NCI-H2081 treated with DMSO at 0.1 percent for 48 hours (cell line): ENCODE measurements at places on chromosomes 7 and 10.

DNA sequence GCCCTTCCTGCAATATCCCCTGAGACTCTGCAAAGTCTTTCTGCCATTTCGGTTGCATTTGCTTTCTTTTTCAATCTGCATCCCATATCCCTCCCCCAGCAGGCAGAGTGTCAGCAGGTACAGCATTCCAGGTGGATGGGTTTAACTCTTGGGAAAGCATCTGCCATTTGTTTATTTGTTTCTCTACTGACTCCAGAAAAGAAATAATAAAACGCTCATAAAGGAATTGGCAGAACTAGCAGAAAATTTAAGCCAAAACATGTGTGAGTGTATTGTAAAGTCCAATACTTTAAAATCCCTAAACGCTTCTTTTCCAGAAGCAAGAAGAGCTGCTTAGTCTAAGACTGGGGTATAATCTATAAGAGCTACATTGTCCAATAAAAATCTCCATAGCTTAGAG, 393.8 kb downstream of the TNS3 start:
- DNase-seq = no peak

DNA sequence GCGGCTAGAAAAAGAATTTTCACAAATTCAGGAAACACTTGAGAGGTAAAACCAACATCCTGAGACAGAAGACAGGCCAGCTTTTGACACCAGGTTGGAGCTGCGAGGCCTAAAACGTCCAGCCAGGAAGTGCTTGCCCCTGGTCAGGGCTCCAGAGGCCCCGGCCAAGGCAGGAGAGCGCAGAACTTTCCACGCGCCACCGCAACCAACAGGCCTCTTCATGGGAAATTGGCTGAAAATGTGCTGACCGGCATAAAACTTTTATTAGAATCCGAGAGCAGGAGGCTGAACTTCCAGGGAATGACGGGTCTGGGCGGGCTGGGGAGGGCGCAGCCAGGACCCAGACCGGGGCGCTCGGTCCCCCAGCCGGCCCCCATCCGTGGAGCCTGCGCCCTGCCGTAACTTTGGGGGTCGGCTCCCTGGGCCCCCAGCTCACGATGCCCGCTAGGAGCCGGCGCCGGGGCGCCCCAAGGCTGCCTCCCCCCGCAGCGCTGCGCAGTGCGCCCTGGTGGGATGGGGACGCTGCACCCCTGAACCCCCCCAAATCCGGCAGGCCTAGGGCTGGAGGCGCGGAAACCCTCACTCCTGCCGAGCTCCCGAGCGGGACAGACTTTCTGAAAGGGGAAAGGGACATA, 414.0 kb upstream of the MKI67 start:
- no peak for DNase-seq

GRCh38 chr10:7233259-7233991, 177.4 kb downstream of the SFMBT2 start:
- no peak for DNase-seq

DNA sequence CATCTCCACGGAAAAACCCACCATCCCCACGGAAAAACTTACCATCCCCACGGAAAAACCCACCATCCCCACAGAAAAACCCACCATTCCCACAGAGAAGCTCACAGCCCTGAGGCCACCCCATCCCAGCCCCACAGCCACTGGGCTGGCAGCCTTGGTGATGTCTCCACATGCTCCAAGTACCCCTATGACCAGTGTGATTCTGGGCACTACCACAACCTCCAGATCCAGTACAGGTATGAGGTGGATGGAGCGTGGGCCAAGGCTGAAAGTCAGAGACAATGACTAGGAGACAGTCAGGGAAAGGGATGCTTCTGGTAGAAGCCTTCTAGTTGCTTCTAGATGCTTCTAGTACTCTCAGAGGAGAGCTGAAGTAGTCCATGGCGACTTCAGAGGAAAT, 19.6 kb downstream of the ZAN start:
- no peak for DNase-seq

DNA sequence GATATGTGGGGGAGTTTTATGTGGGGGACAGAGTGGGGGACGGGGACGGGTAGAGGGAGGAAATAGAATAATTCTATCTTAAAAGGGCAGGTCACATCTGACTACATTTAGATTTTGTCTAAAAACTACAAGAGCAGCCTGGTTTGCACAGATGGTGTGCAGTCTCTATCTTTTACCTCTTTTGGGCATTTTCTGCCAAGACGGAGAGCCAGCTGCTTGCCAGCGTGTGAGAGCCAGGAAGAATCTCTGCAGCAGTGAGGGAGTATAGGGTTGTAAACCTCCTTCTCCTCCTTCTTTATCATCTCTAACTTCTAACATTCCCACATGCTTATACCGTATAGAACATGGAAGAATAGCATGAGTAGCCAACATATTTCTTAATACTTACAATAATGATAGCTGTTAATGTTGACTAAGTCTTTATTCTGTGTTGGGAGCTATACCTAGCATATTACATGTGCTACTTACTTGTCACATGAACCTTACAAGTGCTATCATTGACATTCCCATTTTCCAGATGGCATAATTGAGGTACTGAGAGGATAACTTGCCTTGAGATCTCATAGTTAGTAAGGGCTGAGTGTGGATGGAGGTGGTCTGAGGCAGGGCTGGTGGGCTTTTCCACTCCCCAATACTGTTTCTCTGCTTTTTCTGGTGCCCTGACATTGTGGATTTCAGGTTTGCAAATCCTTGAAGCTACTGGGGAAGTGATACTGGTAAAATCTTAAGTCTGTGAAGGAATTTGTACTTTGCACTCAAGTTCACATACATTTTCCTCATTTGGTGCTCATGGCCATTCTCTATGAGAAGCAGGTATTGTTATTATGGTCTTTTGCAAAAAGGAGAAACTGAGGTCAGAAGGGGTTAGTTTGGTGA, 1.1 kb downstream of the ENTPD1 start:
- DNase-seq = no peak

GRCh38 chr7:106858618-106859532, 6.2 kb upstream of the PIK3CG start:
- DNase-seq = no peak

DNA sequence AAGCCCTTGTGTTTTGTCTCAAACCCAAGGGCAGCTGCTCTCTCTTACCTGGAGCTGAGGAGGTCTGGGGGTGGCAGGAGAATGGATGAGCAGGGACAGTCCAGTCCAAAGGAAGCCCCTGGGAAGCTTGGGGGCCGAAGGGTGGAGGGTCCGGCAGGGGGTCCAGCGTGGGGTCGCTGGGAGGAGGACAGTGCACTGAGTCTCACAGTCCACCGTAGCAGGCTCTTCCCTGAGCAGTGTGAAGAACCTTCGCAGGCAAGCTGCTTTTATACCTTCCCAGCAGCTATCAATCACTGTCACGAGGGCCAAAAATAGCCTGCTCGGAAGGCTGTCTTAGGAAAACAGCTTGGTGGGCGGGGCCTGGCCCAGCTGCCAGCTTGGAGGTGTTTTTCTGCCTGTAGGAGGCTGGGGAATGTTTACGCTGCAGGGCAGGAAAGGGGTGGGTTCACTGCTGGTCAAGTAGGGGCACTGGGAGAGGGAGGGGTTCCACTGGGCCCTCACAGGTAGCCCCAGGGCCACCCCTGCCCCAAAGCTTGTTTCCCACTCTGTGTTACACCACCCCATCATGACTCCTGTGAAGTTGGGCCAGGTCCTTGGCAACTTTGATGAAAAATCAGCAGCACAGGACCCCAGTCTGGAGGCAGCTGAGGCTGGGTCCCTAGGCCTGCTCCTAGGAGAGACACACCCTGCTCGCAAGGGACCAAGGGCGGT, at the start of gene DEPP1:
DEPP1 (minus strand) TSS at position 240 of the 711 bp plus-strand sequence. CDS start 779 bp downstream, outside the sequence.
- DNase-seq = no peak

- DNase-seq = no peak
Measured at GRCh38 chr10:46106410-46107255, 60.6 kb upstream of the MSMB start.

GRCh38 chr7:143181349-143181748, 1.9 kb upstream of the TAS2R39 start:
- DNase-seq = no peak

GRCh38 chr10:90304533-90304932, 553.3 kb downstream of the HTR7 start:
- DNase-seq = no peak

DNA sequence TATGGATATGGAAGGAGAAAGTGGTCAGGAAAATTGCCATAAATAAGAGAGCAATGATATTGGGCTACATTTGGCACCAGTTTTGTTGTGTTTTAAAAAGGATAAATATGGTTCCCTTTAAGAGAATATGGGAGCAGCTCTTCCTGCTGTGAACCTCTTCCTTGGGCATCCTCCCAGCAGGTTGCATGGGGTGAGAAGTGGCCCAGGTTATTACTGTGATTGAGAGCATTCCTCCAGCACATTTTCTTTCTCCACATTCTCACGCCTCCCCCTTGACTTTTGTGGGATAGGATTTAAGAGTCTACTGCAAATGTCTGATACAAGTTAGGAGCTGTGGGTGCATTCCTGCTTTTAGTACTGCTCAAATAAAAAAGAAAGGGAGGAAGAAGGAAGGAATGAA, 214.8 kb downstream of the POU6F2 start:
- DNase-seq = no peak

DNA sequence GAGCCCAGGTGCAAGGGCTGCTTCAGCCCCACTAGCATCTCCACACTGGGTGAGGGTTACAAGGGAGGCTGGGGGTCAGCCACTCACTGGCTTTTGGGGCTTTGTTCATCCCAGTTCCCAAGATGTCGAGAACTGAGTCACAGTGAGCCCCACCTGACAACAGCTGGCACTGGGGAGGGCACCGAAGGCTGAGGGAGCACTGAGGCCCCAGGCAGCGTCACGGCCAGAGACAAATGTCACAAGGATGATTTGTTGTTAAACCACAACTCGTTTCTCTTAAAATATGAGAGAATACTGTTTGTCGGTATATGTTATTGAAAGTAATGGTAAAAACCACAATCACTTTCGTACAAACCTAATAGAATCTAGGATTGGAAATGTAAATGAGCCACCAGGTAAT, 219.9 kb downstream of the CELF2 start:
- no peak for DNase-seq

DNA sequence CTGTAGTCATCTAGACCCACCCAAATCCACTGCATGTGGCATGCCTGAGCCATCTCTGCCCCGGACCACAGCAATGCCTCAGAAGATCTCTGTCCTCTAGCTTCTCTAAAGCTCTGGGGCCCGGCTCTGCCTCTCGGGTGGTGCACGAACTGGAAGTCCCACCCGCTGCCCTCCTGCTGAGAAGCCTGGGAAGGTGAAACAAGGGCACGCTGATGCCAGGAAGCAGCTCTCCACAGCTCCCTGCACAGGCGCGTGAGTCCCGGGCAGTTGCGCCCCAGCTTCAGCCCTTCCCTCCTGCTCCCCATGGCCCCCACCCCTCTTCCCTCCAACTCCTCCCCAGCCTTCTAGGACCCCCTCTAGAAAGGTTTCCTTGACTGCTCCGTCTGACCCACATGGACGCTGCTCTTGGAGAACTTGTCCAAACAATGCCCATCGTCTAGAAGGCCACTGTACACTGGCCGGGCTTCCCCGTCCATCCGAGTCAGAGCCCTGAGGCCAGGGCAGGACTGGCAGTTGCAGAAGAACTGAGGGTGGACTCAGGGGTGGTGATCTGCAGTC, 12.8 kb downstream of the KCNH2 start:
- no peak for DNase-seq

DNA sequence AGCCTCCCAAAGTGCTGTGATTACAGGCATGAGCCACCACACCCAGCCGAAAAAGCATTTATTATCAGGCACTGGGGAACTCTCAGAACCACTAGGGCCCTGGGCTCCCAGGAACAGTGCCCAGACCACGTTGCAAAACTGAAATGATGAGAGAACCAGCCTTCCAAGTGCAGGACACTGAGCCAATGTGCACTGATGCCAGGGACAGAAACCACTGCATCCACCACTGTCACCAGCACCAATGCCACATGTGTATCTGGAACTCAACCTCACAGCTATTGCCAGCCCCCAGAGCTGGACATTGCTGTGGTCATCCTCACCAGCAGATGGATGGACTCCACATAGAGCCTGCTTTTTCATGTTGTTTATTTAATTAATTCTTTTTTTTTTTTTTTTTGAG, 28.2 kb upstream of the TPST1 start:
- DNase-seq = no peak

- no peak for DNase-seq
Measured at GRCh38 chr7:1668396-1669063, 1.5 kb upstream of the ELFN1 start.

DNA sequence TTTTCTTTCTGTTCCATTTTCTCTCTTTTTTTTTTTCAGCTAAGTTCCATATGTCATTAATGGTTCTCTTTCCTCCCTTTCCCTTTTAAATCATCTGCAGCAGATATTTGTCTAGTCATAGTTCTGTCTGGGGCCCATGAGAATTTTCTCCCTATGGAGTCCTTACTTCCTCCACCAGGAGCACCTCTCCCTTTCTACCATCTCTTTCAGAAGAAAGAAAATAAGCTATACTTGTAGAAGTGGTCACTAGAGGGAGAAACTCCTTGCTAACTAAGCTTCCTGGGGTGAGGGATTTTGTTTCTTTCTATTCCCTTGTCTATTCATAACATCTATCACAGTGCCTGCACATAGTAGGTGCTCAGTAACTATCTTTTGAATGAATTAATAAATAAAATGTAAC, 230.2 kb upstream of the HPS1 start:
- no peak for DNase-seq

DNA sequence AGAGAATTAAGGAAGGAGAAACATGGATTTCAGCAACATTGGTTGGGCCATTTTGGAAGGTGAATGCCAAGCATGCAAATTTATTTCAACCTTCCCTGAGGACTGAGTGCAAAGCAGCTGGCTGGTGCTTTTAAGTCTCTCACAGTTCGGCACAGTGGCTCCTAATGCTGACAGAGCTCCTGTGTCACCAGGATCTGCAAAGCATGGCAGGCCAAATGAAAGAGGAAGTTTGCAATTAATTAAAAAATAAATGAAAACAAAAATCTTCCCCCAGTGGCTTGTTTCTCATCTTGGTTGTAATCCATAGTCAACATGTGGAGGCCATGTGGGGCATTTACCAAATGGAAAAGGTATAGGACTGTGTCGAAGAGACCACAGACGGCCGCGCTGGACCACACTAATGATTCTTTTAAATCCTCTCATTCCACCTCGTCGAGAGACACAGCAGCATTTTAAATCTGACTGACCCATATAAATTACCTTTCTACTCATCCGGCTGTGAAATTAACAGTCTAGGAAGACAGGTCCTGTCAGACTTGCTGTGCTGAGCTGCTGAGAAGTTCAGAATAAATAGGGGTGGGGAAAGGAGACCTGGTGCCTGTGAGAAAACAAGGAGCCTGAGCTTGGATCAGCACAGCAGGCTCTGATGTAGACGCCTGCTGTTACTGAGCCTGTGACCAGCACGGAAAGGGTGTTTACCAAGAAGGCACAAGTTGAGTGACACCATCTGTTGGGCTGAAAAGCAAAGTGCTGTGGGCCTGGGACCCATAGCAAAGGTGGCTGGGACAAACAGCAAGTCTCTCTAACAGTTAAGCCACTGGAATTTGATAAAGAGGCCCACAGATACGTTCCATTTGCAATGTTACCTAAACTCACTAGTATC, 136.0 kb upstream of the COL1A2 start:
- DNase-seq = no peak

GRCh38 chr7:142030848-142031247, 35.2 kb downstream of the MGAM start:
- DNase-seq = no peak

GRCh38 chr7:42156291-42156865, 80.6 kb downstream of the GLI3 start:
- DNase-seq = no peak

GRCh38 chr10:61099756-61100155, 155.8 kb upstream of the RHOBTB1 start:
- DNase-seq = no peak

- no peak for DNase-seq
Measured at GRCh38 chr7:134891696-134892678, 94.3 kb upstream of the AGBL3 start.
